ENCODE measurements at places on chromosomes 1 and 21.

DNA sequence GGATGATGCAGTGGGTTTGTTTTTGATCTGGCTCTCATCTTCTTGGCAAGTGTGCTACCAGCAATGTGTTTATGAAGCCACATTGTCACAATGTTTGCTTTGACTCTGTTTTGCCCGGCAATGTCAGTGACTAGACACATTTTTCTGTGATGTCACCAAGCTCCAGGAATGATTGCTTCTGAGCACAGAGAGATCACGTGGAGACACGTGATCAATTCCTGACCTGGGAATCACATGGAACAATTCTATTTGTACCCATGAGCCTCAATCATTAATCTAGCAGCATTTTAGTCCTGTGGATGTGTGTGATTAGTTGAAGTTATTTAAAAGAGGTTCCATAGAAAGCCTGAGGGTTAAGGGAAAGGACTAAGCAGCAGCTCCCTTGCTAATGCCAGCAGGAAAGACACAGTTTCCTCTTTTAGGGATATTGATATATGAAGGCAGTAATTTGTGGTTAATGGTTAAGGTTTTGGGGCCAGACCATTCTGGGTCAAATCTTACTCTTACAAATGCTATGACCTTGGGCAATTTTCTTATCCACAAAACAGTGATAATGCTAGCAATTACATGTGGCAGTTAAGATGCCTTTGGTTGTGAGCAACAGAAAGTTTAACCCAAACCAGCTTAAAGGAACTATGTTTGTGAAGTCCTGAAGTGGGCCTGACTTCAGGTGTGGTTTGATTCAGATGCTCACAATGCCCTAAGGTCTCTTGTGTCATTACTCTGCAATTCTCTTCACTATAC is 59.0 kb downstream of the FASLG start:
- DNase-seq, result no peak

GRCh38 chr1:162091681-162092524 is 22.4 kb downstream of the NOS1AP start:
- no peak for DNase-seq

DNA sequence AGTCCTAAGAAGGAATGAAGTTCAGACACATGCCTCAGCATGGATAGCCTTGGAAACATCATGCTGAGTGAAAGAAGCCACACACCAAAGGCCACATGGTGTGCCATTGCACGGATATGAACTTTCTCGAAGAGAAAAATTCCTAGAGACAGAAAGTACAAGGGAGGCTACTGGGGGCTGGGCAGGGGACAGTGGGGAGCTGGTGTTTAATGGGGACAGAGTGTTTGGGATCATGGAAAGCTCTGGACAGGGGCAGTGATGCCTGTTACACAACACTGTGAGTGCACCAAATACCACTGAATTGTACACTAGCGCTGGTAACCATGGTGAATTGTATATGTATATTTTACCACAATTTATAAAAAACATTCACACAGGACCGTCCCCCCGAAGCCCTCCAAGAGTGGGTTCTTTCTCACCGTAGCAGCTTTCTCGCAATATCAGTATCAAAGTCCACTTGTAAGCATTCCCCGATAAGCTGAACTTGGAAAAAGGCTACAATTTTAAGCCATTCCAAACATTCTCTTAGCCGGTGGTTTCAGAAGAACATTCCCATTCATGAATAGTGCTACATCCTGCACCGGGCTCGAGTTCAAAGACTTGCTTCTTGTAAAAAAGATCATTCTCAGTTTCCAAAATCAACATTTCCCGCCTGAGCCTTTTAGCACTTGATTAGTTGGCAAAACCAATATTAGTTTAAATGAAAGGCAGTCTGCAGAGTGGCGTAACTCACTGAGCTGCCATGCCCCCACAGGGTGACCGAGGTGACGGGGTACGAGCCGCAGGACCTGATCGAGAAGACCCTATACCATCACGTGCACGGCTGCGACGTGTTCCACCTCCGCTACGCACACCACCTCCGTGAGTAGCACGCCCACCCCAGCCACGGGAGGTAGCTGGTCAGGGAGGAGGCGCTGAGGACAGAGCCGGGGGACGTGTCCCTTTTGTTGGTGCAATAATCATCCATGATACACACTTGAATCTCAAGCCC is 31.7 kb downstream of the SIM2 start:
- no peak for DNase-seq

GRCh38 chr1:115595279-115596079 is 46.3 kb upstream of the VANGL1 start:
- DNase-seq, result peak; percentile 90

- DNase-seq, result no peak
Measured at GRCh38 chr1:19442154-19443096, 42.9 kb downstream of the CAPZB start.

GRCh38 chr21:45973475-45974072 is 8.0 kb upstream of the COL6A1 start:
- DNase-seq, result peak; percentile 68

DNA sequence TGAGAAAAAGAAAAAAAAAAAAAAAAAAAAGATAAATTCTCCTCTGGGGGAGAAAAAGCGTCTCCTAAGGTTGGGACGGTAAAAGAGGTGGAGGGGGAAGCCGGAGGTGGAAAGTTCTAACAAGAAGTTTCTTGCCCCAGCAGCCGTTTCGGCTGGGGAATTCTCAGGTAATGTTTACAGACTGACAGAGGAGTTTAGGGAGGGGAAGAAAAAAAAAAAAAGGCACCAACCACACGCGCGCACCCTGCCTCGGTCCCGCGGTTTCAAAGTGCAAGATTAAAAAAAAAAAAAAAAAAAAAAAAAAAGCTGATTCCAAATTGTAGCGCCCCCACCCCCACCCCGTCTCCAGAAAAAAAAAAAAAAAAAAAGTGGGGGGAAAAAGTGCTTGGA is 504 bp downstream of the DHRS3 start:
- DNase-seq, result no peak

DNA sequence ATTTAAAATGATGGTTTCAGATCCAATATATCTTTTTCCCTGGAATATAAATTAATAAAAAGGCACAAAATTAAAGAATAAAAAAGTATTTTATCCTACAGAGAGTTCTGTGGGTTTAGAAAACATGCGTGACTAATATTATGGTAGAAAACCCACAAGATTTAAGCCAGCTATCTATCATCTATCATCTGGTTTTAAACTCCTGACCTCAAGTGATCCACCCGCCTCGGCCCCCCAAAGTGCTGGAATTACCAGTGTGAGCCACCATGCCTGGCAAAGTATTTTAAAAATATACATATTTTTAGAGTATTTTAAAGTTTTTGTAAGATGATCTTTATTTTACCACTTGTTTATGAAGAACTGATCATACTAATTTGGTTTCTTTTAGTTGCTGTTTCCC is 79.5 kb downstream of the NRIP1 start:
- no peak for DNase-seq

DNA sequence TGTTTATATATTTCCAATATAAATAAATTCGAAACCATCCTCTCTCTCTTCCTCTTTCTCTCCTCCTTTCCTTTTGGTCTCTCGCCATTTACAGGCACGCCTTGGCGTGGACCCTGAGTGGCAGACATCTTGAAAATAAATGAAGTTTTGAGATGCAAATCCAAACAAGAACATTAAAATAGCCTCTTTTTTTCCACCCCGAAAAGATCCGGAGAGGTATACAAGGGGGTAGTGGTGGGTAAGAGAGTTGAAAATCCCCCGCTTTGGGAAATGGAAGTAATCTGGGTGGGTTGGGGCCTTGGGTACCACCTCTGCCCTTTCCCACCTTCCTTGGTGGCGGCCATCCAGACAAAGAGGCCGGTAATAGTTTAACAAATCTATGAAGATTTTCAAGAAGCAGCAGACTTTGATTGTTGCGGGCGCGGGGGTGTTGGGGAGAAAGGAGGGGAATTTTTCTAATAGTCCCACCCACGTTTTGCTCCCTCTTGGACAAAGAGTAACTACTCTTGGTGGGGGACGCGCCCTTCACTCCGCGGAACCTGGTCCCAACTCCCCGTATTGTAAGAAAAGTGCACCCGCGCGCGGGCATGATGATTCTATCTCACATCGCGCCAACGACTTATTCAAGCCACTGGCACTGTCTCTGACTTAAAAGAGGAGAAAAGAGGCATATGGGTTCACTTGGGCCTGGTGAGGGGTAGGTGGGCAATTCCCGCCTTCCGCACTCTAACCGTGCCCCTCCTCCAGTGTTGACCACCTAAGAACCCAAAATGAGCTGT is 4.0 kb upstream of the FOXD3 start:
- no peak for DNase-seq

- no peak for DNase-seq
Measured at GRCh38 chr1:52592637-52593323, 9.4 kb upstream of the GPX7 start.

- DNase-seq, result no peak
Measured at GRCh38 chr1:208132287-208132882, 111.8 kb downstream of the PLXNA2 start.

DNA sequence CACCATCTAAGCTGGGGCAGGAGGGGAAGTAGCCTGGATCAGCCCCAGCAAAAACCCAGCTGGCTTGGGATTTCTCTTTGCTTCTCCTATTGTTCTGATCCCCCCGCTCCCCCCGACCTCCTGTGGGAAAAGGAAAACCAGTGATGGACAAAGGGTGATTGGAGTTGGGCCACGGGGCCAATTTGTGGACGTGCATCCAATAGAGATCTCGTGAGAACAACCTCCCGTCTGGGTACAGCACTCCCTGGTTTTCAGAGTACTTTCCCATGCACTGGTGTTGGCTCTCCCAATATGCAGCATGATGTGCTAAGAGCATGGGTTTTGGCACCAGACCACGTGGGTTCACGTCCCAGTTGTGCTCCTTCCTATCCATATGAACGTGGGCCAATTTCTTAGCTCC is 9.0 kb downstream of the BLACAT1 start:
- DNase-seq, result no peak

- no peak for DNase-seq
Measured at GRCh38 chr1:215081661-215082531, 641 bp upstream of the KCNK2 start.

Measured in skeletal muscle cell (primary cell).